ENCODE measurements at places on chromosomes 4 and X.

GRCh38 chrX:122625239-122625638, 558.8 kb upstream of the GRIA3 start:
- DNase-seq = no peak

DNA sequence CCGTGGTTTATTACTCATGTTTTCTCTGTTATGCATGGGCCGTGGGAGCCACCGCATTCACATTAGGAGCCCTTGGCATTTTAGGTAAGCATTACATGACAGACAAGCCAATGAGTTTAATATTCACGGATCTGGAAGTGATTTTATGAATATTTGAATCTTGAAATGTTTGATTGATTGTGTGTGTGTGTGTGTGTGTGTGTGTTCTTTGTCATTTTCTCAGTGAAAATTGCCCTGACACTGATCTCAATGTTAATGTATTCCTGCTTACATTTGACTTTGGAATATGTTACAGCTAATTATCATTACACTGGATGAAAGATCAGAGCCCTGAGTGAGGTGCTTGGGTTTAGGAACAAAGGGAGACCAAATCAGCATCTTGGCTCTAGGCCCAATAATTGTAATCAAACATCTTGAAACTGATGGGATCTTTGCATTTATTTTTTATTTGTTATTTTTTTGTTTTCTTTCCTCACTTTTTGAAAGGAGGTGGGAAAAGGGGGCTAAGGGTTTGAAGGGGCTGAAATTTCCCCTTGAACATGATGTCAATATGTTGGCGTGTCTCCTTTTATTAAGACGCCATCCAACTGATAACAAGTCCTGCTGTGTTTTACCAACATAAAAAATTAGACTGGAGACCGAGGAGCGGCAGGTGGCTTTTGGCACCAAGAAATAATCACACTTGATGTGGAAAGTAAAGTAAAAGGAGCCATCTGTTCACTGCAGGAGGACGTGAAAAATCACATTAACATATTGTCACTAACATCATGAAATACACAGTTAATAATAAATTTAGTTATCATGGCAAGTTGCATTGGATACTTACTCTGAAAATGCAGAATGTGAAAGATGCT, 5.2 kb upstream of the GK2 start:
- DNase-seq = no peak

GRCh38 chr4:99722725-99723124, 65.1 kb upstream of the C4orf54 start:
- no peak for DNase-seq

GRCh38 chr4:147015491-147015890, 69.8 kb upstream of the TTC29 start:
- no peak for DNase-seq

GRCh38 chr4:92232566-92232965, 71.2 kb upstream of the GRID2 start:
- DNase-seq = no peak

DNA sequence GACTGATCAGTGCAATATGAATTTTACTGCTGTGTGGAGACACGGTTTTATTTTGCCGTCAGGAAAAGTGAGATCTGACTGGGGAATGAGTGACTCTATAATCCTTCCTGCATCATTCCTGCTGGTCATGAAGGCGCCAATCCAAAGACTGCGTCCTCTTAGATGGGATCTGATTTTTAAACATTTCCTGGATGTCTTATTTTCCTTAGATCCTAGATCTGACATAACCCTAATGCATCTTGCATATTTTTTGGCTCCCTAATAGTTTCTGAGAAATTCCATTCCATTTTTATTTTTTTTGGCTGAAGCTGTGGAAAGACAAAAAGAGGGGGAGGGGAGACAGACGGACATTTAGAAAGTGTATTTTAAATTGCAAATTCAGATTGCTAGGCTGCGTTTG, 454.9 kb upstream of the FAT1 start:
- DNase-seq = no peak

DNA sequence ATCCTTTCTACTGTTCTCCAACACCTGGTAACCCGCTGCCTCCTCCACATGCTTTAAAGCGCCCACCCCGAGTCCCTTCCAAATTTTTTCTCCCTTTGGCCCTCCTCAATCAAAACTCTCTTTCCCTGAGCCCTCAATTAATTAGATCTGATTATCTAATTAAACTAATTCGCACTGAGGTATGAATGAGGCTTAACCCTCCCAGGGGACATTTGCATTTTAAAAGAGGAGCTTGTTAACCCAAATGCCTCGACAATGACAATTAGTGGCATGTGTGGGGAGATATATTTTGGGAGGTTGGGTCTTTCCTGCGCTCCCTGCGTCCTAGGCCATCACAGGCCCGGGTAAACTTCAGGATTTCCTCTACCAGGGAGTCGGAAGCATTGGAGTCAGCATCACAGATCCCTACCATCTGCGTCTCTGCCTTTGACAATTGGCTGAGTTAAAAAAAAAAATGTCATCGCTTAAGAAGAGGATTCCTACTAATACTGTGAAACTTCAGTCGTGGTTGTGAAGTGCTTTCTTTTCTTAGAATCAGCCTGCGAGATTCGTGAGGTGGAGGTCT, 50.6 kb downstream of the TENM3 start:
- DNase-seq = no peak

DNA sequence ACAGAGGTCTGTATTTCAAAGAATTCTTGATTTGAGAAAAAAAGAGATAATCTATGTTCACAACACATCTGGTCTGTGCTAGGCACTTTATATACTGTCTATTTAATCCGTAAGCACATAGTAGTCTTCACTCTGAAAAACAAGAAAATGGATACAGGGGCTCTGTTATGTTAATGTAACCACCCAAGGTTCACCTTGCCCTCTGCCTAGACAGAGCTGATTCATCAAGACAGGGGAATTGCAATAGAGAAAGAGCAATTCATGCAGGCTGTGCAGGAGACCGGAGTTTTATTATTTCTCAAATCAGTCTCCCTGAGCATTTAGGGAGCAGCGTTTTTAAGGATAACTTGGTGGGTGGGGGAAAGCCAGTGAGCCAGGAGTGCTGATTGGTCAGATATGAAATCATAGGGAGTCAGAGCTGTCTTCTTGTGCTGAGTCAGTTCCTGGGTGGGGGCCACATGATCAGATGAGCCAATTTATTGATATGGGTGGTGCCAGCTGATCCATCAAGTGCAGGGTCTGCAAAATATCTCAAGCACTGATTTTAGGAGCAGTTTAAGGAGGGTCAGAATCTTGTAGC, 92.9 kb upstream of the TNIP3 start:
- DNase-seq = no peak

DNA sequence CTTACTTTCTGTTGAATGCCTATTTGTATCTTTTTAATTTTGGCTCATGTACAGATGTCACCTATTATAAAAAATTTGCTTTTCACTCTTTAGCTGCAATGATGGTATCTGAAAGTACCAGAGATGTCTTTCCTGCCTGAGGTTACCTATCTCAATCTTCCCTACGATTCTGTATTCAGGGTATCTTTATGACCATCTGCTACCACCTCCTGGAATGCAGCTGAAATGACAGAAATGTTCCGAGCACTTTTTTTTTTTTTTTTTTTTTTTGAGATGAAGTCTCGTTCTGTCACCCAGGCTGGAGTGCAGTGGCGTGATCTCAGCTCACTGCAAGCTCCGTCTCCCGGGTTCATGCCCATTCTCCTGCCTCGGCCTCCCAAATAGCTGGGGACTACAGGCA, 136.4 kb downstream of the REPS2 start:
- no peak for DNase-seq

- no peak for DNase-seq
Observed at GRCh38 chr4:171130256-171130801, 682.9 kb upstream of the GALNTL6 start.

DNA sequence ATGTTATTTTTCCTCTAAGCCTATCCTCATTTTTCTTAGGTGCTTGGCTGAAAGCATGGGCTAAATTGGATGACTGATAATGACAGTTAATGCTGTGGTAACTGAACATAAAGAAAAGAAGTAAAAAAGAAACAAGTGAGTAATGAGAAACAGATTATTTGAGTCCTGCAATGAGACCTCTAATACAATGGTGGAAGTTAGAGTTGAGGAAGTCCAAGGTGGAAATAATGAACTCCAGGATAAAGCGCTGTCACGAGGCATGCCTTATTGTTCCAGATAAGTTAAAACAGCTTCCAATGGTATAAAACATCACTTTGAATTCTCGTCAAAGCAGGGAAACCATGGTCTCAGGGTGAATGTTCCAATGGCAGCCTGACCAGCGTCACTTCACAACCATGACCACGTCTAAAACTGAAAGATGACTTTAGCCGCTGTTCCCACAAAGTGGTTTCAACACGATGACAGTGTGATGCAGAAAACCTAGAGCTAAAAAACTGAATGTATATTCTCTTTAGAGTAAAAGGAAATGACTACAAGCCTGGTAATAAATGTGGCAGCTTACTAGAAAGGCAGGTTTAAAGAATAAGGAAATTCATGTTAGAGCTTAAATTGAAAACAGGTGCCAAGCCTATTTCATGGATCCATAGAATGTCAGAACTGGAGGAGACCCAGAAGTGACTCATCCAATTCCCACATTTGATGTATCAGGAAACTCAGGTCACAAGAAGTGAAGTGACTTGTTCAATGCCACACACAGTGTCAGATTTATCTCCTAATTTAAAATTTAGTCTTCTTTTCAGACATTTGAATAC, 202.6 kb upstream of the GYPA start:
- DNase-seq = no peak

DNA sequence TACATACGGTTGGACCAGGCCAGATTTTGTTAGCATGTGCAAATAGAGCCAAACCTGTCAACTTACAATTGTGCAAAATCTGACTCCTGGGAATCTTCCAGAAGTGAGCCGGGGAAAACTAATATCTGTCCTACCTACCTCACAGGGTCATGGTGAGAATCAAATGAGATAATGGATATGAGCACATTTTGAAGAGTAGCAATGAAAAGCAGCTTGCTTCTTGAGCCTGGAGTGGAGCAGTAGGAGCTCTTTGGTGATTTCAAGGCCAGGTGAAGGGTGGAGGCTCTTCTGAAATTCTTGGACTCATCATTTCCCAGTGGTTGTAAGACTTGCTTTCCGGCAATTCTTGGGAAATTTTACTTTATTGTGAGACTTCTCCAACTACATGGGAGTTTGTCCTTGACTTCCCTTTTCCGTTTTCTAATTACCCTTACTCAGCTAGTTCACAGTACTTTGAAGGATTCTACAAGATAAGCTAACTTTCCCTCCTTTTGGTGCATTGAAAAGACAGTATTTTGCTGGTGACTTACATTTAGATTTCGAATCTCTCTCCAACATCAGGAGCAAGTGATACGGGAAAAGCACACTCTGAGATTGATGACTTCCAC, 12.2 kb downstream of the PLAC1 start:
- no peak for DNase-seq

DNA sequence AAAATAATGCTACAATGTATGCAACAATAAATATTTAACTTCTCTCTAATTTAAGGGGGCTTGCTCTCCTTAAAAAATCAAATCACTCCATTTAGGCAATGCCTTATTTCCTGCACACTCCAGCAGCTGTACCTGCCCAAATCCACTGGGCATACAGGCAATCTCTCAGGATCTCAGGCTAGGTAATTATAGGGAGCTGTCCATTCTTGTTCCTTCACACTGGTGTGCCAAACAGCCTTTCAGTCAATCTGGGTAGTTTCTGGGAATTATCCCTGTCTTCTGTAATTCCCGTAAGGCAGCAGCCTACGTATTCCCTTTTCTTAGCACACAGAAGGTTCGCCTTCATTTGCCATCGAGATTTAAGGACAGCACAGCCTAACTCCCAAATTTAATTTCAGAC, 922.6 kb upstream of the SLIT2 start:
- no peak for DNase-seq

GRCh38 chr4:40812856-40813255, 63.1 kb downstream of the NSUN7 start:
- DNase-seq = no peak

GRCh38 chrX:22323541-22323940, 50.8 kb downstream of the CBLL2 start:
- DNase-seq = no peak

- DNase-seq = no peak
Observed at GRCh38 chr4:123102897-123103471, 180.6 kb upstream of the NUDT6 start.

- DNase-seq = no peak
Observed at GRCh38 chrX:41085512-41085877, 250 bp downstream of the USP9X start.

DNA sequence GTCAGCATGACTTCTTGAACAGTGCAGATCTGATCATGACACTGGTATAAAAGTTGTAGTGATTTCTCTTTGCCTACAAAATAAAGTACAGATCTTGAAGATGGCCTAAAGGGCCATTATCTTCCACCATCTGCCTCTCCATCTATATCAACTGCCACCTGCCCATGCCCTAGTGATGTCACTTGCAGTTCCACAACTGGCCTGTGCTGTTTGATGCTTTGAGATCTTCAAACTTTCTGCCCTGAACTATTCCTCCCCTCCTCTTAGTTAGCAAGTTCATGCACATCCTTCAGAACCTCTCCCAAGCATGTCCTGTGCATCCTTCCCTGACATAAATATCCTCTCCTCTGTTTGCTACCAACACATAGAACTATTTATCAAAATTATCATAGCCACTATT, 217.0 kb downstream of the SOWAHB start:
- no peak for DNase-seq

GRCh38 chrX:24410514-24411189, 50.2 kb downstream of the SUPT20HL1 start:
- DNase-seq = no peak

GRCh38 chr4:52368895-52369294, 290.2 kb downstream of the USP46 start:
- DNase-seq = peak; percentile 22

DNA sequence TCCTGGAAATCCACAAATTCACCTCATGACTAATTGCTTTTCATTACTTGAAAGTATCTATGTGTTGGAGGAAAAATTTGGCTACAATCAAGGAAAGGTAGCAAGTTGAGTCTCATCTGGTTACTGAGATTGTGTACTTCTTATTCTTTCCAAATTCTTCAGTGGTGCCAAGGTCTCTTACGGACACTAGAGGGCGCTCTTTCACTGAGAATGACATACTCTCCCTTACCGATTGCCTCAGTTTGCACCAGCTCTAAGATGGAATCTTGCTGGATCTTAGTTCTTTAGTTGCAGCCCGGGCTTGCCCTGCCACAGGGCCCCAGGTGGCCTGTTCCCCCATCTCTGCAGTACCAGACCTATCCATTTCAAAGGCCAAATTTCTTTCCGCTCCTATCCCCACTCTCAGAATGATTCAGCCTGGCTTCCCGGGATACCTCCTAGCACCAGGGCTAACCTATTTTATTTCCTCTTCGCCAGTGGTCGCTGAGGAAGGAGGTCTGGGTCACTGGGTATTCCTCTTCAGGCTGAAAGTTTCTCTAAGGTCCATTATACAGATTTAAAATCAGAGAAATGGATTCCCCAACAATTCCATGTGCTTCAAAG, 24.6 kb upstream of the GPR50 start:
- DNase-seq = peak; percentile 12

DNA sequence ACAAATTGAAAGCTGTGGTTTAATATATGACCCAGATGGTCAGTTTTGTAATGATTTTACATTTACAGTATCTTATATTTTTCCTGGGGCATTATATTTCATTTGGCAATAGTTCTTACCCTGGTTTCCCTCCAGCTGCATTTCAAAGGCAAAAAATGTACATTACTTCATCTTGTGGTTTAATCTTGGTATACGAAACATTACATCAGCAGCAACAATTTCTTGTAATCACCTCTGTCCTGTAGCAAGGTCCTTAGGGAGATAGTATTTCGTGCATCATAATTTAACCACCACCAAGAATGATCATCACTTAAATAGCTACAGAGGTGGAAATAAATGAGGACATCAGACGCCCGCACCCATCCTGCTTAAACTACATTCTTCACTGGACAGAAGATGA, 48.8 kb downstream of the HS6ST2 start:
- no peak for DNase-seq
